ENCODE measurements at places on chromosomes 1 and 21.

DNA sequence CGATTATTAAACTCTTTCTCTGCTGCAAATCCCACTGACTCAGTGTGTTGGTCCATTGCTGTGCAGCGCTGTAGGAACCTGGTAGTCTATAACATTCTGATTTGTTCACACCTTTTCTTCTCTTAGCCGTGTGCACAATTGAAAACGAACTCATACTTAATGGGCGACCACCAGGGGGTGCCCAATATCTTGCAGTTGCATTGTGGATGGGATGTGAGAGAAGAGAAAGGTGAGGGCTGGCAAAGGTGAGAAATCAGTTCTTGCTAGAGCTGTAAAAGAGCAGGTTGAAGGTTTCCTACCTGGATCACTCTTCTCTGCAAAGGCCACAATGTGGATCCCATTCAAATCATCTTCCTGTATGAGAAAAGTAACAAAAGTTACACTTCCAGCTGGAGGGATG lies 51.0 kb downstream of the CASQ2 start:
- DNase-seq = peak; percentile 34

DNA sequence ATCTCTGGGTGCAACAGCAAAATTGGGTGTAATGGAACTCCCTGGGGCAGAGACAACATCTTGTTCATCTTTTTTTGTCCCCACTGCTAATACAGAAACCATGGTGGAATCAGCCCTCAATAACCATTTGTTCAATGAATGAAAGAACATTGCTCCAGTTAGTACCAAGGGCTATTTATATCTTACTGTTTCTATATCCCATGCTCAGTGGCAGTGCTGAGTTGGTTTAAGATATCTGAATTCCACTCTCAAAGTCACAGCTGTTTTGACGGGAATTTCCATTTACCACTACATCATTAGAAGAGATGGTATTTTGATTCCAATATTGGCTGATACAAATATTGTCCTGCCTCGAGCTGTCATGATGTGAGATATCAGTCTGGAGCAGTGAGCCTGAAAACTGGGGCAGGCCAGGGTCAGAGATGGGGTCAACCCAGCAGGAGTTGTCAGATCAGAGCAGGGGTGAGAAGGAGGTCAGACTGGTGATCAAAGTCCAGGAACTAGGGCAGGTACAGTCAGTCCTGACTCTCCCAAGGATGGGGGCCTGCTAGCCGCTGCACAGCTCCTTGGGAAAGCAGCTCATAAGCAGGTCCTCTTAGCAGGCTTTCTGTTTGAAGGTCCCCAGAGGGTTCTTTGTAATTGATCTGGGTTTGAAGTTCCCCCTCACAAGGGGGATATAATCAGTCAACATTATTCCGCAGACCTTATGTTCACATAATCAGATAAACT lies 5.8 kb upstream of the PHC2 start:
- DNase-seq = no peak

GRCh38 chr21:39326607-39327307 lies 13.3 kb upstream of the BRWD1 start:
- DNase-seq = no peak

DNA sequence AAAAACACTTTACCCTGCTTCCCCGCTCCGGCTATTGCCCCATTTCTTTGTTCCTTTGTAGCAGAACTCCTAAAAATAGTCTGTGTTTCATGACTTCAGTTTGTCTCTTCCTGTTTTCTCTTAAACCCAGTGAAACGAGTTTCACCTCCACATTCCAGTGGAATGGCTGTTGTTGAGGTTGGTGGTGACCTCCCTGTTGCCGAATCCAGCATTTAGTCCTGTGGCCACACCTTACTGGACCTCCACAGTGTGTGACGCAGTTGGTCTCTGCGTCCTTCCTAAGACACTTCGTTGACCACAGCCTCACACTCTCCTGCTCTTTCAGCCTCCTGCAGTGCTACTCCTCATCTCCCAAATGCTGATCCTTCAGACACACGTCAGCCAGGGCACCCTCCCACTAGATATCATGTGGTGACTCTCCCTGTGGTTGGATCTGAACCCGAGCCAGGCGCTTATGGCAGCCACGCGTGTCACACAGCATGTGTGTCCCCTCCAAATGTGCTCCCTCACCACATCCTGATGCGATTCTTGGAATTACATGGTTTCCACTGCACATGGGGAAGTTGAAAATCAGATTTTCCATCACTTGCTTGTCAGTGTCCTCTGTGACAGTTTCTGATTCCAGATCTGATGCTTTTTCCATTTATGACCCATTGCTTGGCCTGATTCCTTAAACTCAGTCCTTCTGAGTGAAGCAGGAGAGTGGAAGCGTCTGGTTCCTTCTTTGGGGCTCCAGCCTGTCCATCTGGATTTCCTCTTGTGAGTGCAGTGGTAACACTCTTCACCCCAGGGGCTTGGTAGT lies 99.1 kb upstream of the ARTN start:
- no peak for DNase-seq

DNA sequence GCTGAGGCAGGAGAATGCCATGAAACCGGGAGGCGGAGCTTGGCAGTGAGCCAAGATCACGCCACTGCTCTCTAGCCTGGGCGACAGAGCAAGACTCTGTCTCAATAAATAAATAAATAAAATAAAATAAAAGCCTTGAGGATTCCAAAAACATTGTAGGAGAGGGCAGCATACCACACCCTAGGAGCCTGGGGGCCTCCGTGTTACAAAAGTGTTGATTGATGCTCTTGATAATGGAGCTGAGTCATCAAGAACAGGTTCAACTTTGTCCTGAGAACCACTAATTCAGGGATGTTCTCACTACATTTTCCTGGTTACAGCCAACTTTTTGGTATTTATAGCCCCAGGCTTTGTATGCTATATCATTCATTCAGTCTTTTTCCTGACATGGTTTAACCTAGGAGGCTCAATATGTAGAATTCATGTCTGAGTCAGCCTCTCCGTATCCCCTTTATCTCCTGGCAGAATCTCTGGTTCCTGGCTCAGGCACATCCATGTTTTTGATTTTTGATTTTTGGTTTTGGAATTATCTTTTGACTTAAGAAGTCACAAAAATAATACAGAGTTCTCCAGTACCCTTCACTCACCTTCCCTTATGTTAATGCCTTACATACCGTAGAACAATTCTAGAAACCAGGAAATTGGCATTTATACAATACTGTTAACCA lies 69.4 kb downstream of the LRRC8D start:
- DNase-seq = no peak

DNA sequence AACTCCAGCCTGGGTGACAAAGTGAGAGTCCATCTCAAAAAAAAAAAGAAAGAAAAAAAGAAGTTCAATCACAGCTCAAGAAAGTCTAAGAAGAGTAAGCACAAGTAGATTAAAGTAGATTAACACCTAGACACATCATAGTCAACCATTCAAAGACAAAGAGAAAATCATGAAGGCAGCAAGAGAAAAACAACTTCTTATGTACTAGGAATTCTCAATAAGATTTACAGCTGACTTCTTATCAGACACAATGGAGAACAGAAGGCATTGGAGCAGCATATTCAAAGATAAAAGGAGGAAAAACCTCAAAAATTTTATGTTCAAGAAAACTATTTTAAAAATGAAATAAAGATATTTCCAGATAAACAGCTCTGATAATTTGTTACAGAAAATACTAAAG lies 147.3 kb downstream of the LBR start:
- DNase-seq = no peak

- DNase-seq = no peak
These were observed 2.9 kb upstream of the FCMR start for GRCh38 chr1:206924592-206925105.
